ENCODE measurements at places on chromosomes 11 and 22. TPM values are rescaled to one million over a fixed set of nuclear protein-coding genes. Genes with fewer than 3 reads are reported as not detected.

Gene OR51B4
- not detected for total RNA-seq

GRCh38 chr22:27312966-27313855 lies 488.3 kb downstream of the MN1 start:
- no peak for DNase-seq

DNA sequence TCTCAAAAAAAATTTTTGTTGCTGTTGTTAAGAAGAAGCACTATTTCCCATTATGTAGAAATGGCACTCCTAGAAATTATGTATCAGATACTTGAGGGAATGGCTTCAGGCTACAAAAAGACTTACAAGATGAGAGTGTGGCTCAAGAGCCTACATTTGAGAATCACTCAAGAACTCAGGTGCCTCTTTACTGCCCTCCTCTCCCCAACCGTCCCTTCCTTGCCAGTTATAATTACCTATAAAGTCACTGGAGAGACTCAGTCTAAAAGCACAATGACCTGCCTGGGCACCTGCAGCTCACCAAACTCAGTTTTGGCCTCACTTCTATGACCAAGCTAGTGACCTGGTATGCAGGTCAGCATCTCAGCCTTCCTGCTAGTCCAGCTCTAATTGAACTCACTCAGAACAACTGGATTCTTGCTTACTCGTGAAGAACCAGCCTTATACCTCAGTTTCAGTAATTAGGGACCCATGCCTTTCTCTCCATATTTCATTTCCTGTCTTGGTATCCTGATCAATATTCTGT lies 41.9 kb upstream of the PPP2R1B start:
- no peak for DNase-seq

Gene ART1
- total RNA-seq, result not detected

GRCh38 chr11:12840871-12841660 lies 166.8 kb downstream of the TEAD1 start:
- DNase-seq, result no peak

GRCh38 chr22:46077669-46078099 lies 72.6 kb upstream of the PPARA start:
- no peak for DNase-seq

Gene RIMBP3B
- not detected for total RNA-seq

DNA sequence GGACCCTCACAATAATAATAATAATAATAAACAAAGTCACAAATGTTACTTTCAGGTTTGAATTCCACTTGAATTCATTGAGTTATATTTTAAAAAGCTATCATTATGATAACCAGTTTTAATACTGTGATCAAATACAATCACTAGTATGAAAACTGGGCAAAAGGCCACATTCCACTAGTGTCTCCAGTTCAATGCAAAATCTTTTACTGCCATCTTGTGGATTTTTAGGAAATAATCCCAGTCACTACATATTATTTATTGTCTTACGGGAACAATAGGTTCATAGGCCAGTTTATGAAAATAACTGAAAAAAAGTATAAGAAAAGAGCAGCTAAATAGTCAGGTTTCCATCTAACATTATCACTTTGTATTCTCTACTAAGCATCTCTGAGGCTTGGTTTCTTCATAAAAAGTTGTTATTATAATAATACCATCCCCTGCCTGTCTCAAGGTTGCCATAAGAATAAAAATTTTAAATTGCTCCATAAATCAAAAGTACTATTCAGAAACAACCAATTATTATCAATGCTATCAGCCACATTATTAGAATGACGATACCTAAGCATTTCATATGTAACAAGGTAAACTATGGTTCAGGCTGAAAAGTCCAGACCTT lies 533.9 kb upstream of the CCDC90B start:
- DNase-seq, result no peak

GRCh38 chr22:17612057-17612456 lies 16.5 kb downstream of the ATP6V1E1 start:
- no peak for DNase-seq

DNA sequence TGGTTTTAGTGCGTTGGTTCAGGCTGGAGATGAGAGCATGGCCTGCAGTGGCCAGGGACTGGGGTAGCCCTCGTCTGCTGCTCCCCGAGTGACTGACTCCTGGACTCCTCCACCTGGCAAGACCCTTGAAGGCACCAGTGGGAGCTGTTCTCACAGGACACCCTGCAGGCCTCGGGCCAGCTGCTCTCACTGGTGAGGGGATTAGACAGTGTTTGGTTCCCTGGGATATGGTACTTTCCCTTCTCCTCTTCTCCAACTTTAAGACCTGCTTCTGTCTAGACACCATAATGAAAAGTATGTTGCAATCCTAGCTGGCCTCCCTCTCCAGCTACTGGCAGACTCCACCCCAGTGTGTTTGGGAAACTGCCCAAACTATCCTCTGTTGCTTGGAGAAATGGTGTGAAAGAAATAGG lies 168.8 kb upstream of the CADM1 start:
- no peak for DNase-seq

GRCh38 chr22:34973926-34974325 lies 92.0 kb upstream of the ISX start:
- no peak for DNase-seq

Gene DDI1
- total RNA-seq, result not detected

DNA sequence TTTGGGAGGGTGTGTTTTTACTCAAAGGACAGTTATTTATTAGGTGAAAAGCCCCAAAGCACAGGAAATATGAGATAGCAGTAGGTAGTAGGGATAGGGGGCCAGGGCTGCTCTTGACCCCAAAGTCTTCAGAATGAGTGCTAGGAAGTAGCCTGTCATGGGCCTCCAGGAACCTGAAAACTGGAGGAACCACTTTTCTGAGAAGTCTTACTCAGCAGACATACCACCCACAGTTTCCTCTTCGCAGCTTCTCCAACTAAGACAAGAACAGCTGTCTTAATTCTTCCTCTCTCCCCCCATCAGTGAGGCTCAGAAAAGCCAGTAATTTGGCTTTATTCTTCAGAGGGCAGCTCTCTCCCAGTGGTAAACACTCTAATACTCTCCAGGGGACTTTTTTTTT lies 84.0 kb upstream of the CTSC start:
- no peak for DNase-seq

DNA sequence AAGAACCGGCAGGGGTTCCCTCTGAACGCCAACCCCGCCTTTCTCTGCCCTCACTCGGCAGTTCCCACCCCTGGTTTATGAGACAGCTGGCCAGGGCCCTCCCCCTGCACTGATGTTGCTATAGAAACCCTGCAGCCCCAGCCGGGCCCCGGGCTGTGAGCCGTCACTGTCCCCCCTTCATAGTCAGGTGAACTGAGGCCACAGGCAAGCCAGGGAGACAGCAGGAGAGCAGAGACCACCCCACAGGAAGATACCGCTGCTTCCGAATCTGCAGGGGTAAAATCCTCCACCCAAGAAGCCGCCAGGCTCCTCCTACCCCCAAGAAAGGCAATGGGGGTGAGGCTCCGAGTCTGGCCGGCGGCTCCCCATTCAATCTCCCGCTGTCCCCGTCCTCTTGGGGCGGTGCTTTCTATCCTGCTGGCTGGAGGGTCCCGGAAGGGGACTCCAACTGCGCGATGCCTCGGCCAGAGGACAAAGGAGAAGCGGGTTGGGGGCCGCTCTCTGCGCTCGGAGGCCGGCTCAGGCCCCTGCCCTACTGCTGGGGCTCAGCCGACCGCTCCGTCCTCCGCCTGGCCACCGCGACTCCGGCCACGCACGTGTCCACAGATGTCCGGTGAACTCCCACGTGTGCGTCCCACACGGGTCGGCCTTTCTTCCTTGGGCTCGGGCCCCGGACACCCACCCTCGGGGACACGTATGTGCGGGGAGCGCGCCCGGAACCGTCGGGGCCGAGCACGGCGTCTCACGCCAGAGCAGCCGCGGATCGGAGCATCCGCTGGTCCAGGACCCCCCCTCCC lies 587 bp downstream of the SLC25A22 start:
- peak; percentile 90 for DNase-seq

DNA sequence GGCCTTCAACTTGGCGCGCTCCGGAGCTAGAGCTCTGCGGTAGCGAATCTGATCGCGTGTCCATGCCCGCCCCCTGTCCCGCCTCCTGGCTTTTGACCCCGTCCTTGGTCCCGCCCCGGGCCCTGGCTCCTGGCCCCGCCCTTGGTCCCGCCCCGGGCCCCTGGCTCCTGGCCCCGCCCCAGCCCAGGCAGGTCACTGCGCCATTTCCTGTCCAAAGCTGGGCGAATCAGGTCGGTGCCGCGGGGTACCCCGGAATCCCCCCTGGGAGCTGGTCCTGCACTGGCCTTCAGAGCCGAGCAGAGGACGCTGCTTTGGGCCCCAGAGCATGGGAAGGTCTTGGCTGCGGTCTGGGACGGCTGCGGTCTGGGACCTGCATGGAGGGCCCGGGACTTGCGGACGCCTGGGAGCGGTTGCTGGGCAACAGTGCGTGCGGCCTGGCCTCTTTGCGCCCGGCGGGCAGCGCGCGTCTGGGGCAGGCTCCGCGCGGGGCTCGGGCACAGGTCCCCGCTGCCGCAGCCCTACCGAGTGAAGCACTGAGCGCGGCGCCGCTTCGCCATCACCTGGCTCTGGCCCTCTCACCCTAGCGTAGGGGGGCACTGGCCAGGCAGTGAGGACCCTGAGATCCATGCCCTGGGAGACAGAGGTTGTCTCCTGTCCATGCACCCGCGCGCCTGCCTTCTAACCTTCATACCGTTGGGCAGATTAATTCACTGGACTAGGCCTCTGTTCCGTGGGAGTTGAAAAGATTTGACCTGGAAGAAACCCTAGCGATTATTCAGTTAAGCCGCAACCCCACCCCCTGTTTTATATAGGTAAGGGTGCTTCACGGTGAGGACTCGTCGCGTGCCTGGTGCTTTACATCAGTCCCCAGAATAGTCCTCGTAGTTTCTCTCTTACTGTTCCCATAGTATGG lies at the start of gene TTC12:
TTC12 (plus strand) TSS at position 195 of the 913 bp plus-strand sequence. CDS start 1,675 bp downstream, outside the sequence.
- DNase-seq, result peak; percentile 94

Gene MPEG1
- 0.51 TPM for total RNA-seq

DNA sequence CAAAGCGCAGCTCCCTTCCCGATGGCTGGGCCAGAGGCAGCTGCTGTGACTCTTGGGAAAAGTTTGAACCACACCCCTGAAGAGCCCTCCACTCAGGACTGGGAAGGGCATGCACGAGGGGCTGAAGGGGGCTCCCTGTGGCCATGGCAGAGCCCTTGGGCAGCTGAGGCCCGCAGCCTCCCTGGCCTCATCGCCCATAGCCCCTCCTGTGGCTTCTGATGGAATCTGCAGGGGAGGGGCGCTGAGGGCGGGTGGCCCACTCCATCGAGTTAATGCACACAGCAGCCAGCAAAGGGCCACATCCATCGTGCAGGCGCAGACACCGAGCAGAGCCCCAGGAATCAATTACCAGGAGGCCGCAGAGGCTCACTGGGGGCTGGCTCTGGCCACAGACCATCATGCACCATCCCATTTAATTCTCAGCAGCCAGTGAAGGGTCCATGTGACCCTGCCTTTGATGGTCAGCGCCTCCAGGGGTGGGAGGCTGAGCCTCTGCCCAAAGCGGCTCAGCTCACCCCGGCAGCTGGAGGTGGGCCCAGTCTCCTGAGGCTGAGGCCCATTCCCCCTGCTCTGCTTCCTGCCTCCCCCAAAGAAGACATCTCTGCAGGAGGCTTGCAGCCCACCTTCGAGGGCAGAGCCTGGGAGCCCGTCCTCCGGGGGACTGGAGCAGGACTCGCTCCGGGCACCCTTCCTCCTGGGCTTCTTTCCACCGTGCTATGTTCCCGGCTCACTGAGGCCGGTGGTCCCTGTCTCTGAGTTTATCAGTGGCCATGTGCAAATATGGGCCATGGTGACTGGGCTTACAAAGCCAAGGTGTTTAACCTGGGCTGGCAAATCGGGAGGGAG lies 1410.2 kb downstream of the BRD1 start:
- DNase-seq, result no peak

Gene CHCHD10
- total RNA-seq, result 75.5 TPM

Gene GAL3ST1
- 4.4 TPM for total RNA-seq

GRCh38 chr11:135027461-135027860 lies 615.4 kb upstream of the B3GAT1 start:
- peak; percentile 29 for DNase-seq

Gene FAM180B
- total RNA-seq, result not detected

GRCh38 chr22:20966883-20967696 lies at the start of gene AIFM3:
Gene AIFM3 (plus strand): TSS chr22:20967255. CDS start chr22:20967945, 690 bp downstream.
- DNase-seq, result no peak
